ENCODE measurements at places on chromosomes 5 and 9. TPM values are rescaled to one million over a fixed set of nuclear protein-coding genes. Genes with fewer than 3 reads are reported as not detected.

CDH10 gene
- not detected for total RNA-seq

SLC6A18 gene
- not detected for total RNA-seq

PHF24 gene
- 0.93 TPM for total RNA-seq

PCDHGA8 gene
- total RNA-seq, result 2.0 TPM

FUT7 gene
- 0.24 TPM for total RNA-seq

PPP2R2B gene
- total RNA-seq, result 53.1 TPM

- peak; percentile 73 for DNase-seq
Measured at GRCh38 chr9:95085861-95086563, 231.5 kb downstream of the FANCC start.

GRCh38 chr5:134878403-134878802 lies 4.2 kb downstream of the TXNDC15 start:
- DNase-seq, result no peak

DNA sequence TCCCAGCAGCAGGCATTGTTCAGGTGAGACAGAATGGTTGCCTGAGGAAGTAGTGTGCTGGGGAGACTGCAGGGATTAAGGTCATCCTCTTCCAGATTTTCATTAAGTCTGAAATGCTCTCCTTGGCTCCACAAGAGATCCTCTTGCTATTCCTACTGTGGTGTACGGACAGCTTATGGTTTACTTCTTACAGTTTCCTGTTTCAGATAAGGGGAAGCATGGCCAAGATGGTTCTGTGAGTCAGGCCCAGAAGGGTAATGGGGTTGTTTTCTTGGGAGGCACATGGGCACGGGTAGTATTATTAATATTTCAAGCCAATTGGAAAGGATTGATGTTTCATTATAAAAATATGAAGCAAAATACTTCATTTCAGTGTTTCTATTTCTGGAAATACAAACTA lies 42.9 kb downstream of the GLRX start:
- DNase-seq, result no peak

- no peak for DNase-seq
Measured at GRCh38 chr5:178104492-178104891, 8.8 kb upstream of the N4BP3 start.

GRCh38 chr5:35302544-35302943 lies 72.3 kb upstream of the PRLR start:
- DNase-seq, result no peak

DNA sequence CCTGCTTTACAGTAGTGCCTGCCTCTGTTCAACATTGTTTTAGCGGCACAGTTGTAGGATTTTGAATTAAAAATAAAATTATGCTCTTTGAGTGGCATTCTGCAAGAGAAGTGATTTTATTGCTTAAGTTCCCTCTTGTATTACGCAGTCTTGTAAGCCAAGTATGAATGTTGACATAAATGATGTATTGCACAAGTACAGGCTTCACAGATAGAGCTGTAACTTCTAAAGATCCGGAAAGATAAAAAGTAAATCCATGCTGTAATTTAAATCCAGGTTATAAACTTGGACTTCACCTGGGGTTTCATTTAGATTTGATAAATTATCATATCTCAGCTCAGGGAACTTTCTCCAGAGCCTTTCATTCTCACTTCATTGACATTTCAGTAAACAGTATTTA lies 1114.7 kb downstream of the PTPRD start:
- DNase-seq, result no peak

DNA sequence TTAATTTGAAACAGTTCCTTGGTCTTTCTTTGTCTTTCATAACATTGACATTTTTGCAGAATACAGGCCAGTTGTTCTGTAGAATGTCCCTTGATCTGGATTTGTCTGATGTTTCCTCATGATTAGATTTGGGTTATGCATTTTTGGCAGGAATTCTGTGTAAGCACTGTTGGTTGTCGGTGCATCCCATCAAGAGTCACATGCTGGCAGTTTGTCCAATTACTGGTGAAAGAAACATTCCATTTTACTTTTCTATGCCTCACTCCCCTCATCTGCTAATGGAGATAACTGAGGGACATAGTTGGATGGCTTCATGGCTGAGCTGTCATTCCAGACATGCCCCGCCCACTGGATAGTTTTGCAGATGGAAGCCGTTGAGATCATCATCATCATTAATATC lies 7.6 kb upstream of the ZNF618 start:
- DNase-seq, result no peak

GRCh38 chr5:56169949-56170348 lies 63.2 kb downstream of the ANKRD55 start:
- no peak for DNase-seq

DNA sequence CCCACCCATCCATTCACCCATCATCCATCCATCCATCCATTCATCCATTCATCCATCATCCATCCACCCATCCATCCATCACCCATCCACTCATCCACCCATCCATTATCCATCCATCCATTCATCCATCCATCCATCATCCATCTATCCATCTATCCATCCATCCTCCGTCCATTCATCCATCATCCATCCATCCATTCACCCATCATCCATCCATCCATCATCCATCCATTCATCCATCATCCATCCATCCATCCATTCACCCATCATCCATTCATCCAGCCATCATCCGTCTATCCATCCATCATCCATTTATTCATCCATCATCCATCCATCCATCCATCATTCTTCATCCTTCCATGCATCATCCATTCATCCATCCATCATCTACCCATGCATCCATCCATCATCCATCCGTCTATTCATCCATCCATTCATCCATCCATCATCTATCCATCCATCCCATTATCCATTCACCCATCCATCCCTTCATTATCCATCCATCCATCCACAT lies 10.1 kb downstream of the ASS1 start:
- DNase-seq, result no peak

GRCh38 chr5:107487056-107487542 lies 183.6 kb downstream of the EFNA5 start:
- DNase-seq, result no peak

DNA sequence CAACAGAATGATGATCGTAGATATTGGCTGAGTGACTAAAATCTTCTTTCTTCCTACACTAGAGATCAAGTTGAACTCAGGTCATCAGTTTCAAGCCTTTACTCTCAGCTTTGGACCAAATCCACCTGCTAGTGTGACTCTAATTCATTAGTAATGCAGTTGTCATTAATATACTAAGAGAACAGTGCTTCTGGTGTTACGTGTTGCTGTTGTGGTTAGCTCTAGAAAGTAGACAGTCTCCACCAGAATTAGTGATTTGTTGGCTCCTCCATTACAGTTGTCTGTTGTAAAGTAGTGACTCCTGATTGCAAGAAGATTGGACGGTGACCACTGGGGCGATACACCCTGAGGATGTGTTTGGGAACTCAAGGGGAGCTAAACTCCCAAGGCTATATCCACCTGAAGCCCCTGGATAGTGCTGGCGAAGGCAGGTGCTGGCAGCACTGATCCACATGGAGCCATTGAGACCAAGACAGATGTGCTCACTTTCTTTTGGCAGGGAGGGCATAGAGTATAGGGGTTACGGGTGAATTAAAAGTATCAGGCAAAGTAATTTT lies 3.1 kb downstream of the CAMK4 start:
- DNase-seq, result no peak

Measured in posterior vena cava (tissue), 2 donors.